ENCODE measurements at places on chromosomes 7 and 10.

GRCh38 chr7:131011432-131011742, 277.4 kb upstream of the KLF14 start:
- no peak for DNase-seq

- DNase-seq: no peak
Observed at GRCh38 chr7:50446542-50446960, 3.6 kb downstream of the FIGNL1 start.

DNA sequence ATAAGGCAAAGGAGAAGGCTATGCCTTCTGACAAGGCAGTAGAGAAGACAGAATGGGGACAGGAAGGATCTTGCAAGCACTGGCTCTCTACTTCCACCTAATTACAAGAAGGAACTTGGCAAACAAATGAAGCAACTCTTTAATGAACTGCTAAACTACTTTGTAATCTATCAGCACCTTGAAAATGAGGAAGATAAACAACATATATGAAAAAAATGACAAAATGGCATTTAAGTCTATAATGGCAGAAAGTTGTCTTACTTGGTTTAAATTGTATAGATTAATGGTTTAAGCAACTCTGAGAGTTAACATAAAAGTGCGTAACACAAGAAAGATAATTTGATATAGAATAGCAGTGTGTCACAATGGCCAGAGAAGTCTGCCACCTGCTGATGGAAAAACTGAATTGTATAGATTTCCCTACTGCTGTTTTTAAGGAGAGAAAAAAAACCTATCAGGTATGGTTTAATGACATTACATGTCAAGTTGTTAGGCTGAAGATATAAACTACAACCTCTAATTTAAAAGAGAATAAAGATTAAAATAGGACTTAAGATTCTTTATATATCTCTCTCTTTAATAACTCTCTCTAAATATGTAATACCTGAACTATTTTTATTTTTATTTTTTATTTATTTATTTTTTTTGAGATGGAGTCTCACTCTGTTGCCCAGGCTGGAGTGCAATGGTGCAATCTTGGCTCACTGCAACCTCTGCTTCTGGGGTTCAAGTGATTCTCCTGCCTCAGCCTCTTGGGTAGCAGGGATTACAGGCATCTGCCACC, 11.8 kb downstream of the NT5C3A start:
- DNase-seq: peak; percentile 39

DNA sequence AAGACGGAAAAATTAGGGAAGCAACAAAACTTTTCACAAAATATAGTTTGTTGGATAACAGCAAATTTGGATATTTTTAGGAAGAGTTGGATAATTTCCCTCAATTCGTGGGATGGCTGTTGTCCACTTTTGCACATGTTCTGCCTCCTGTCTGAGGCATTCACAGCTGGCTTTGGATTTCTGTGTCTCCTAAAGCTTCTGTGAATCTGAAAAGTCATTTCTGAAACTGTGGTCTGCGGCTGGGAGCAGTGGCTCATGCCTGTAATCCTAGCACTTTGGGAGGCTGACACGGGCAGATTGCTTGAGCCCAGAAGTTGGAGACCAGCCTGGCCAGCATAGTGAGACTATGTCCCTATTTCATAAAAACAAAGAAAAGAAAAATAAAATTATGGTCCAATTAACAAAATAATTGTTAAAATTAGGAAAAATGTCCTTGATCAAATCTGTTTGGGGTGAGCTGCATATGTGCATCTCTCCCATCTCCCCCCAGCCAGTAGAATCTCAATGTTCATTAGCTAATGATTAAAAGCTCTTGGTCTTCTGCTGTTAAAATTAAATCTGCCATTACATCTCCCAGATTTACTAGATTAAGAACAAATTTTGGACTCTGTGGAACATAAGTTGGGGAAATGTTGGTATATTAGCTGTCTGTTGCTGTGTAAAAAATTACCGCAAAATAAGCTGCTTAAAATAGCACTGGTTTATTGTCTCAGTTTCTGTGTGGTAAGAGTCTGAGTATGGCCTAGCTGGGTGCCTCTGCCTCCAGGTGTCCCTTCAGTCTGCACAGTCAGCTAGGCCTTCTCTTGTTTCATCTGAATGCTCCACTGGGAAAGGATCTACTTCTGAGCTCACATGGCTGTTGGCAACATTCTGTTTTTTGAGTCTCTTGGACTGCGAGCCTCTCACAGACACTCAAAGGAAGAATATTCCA, 332.0 kb upstream of the FZD1 start:
- DNase-seq: peak; percentile 8

DNA sequence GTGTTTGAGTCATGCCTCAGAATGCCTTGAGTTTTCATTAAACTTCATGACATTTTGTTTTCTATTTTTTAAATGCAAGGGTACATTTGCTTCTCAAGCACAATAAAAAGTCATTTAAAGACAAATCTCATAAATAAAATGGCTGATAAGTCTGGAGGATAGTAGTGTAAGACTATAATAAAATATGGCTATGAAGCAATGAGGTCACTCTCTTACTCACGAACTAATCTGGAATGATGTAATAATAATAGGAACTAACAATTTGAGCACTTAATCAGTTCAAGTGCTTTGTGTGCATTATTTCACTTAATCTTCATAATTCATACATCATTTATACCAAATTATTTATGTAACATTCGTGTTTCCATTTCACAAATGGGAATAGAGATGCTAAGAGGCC, 149.3 kb upstream of the CTTNBP2 start:
- DNase-seq: no peak

DNA sequence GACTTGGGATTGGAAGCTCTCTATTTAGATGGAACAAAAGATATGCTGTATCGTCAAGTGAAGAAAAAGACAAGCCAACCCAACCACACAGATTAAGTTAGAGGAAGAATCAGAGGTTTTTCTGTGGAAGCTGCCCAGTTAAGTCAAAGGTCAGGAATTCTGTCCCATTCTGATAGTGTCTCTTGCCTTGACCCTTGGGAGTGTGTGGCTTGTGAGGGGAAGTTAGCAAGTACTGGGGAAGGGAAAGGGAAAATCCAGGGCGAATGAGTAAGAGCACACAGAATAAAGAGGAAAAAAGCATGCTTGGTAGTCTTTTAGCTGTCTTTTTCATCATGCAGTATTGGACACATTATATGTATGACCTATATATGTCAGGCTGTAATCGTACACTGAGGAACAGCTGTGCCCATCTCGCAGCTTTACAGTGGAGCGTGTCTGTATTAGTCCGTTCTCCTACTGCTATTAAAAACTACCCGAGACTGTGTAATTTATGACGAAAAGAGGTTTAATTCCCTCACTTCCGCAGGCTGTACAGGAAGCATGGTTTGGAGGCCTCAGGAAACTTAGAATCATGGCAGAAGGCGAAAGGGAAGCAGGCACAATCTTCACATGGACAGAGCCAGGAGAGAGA, 197.2 kb downstream of the GALNT17 start:
- no peak for DNase-seq

DNA sequence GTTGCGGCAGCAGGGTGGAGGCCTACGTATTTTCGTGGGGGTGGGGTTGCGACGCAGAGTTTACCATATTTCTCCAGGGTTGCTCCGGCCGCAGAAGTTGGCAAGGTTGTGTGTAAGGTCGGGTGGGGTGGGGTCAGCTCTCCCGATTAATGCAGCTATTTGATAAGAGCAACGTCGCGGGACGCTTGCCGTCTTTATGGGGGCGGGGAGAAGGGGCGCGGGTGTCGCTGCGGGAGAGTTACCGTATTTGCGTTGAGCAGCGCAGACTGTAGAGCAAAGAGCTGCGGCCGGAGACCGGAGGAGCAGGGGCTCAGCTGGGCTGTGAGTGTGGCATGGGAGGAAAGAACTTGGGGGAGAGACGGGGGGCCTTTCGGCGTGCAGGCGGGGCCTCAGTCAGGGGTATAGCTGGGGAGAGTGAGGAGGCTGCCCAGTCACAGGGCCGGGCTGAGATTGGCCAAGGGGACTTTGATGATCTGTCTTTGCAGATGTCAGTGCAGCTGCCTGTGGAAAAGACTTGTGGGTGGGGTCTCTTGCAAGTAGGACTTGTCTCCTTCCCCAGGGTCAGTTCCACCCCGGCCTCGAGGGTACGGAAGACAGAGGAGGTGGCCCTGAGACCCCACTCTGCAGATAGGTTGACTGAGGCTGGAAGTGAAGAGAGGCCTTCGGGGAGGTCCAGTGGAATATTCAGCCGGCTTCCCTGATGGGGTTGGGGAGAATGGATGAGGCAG, 26.6 kb downstream of the ZNF775 start:
- no peak for DNase-seq

DNA sequence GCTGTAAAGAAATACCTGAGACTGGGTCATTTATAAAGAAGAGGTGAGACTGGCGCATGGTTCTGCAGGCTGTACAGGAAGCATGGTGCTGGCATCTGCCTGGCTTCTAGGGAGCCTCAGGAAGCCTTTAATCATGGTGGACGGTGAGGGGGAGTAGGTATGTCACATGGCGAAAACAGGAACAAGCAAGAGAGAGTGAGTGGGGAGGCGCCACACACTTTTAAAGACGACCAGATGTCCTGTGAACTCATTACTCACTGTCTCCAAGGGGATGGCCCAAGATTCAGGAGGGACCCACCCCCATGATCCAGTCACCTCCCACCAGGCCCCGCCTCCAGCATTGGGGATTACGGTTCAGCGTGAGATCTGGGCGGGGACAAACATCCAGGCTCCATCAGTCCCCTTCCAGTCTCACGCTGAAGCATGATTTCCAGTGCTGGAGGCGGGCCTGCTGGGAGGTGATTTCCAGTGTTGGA, 3.2 kb downstream of the ZNF316 start:
- no peak for DNase-seq

DNA sequence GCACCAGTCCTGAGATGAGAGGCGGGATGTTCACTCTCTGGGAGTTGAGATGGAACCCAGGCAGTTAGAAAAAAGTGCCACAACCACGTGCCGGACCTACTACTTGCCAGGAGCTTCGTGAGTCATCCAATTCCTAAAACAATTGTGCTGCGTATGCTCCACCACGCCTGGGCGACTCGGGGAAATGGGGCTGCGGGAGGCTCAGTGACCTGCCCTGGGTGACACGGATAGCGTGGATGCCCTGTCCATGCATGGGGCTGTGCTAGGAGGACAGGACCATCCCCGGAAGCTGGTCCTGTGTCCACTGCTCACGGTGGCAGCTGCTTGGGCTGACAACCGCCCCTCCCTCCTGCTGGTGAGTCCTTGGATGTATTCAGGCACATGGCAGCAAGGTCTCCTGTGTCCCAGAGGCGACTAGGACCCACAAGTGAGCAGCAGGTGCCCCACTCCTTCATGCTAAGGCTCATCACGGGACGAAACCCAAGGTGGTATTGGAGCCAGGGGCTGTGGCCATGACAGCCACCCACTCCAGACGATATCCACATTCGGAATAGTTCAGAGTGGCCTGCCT, 90.4 kb downstream of the BMS1 start:
- DNase-seq: no peak

DNA sequence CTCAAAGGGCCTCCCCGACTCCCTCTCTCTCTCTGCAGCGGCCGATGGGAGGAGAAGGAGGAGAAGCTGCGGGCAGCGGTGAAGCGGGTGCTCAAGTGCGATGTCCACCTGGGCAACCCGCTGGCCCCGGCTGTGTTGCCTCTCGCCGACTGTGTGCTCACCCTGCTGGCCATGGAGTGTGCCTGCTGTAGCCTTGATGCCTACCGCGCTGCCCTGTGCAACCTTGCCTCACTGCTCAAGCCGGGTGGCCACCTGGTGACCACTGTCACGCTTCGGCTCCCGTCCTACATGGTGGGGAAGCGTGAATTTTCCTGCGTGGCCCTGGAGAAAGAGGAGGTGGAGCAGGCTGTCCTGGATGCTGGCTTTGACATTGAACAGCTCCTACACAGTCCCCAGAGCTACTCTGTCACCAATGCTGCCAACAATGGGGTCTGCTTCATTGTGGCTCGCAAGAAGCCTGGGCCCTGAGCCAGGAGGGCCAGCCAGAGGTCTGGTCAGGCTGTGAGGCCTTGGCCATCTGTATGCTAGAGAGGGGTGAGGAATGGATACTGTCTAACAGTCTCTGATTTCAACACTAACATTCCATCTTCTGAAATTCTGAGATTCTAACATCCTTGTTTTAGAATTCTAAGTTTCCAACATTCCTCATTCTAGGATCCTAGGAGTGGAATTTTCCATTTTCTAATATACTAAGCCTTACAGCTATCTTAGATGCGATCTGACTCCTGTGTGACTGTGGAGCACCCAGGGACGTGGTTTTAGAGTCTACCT, 3.6 kb downstream of the INMT start:
- no peak for DNase-seq

GRCh38 chr10:89379103-89379502, 1.2 kb downstream of the IFIT1B start:
- DNase-seq: no peak

- DNase-seq: no peak
Observed at GRCh38 chr10:122154545-122155366, 116.3 kb upstream of the BTBD16 start.

DNA sequence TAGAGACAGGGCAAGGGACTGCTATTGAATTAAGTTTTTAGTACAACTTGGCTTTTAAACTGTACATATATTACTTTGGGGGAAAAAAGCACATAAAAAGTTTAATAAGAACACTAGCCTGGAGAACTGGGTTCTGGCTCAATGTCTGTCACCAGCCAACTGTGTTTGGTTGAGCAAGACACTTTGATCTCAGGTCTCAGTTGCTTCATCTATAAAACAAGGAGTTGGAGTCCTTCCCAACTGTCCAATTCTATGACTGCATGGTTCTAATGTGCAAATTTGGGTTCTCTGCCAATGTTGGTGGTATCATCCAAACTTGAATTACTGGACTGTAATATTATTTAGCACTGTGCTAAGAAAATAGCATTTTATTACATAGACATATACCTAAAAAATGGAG, 50.3 kb downstream of the ATXN7L1 start:
- DNase-seq: no peak

DNA sequence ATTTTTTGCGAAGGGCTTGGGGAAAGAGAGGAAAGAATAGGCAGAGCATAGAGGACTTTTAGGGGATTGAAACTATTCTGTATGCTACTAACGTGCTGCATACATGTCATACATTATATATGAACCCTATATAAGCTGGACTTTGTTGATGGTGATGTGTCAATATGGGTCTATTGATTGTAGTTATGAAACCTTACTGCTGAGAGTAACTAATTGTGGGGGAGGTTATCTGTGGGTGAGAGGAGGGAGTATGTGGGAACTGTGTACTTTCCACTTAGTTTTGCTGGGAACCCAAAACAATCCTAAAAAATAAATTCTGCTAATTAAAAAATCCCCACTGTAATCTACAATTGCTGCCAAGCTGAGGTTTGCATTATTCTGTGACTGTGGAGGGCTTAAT, 15.3 kb upstream of the CYP2C19 start:
- DNase-seq: no peak

DNA sequence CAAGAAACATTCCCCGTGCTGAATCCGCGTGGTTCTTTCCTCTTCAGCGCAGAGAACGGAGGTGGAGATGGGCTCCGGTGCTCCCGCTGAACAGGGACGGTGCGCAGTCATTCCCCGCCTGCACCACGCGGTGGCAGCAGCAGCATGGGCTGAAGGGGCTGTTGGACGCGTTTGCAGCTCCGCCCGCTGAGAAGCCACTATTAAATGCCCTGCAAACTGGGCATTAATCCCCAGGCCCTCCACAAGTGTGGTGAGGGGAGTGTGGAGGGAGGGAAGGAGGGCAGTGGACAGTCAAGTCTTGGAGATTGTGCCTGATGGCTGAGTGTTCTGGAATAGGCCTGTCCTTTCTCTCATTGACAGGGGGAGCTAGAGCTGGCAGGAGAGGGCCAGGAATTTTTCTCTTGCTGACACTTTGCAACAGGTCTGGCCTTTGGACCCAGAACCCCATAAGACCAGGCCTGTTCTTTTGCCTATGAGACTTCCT, 240.2 kb upstream of the INHBA start:
- peak; percentile 20 for DNase-seq

Data from NCI-H1694 (cell line).